Thyroid gland (tissue), 4 donors: ENCODE measurements at places on chromosomes 7 and 10. TPM values are rescaled to one million over a fixed set of nuclear protein-coding genes. Genes with fewer than 3 reads are reported as not detected.

- DNase-seq: peak; percentile 26
- no peaks in the 10 kb centered on the region for H3K36me3 ChIP-seq
- no peaks in the 10 kb centered on the region for H3K27me3 ChIP-seq
- peak overlapping the region; percentile 34 for H3K27ac ChIP-seq
Measured at GRCh38 chr7:1043552-1044188, 676 bp upstream of the GPR146 start.

GRCh38 chr7:72032934-72033333 lies 379.2 kb downstream of the CALN1 start:
- H3K4me1 ChIP-seq: no peaks in the 10 kb centered on the region
- no peak overlapping the region for H3K27ac ChIP-seq
- DNase-seq: no peak
- H3K4me3 ChIP-seq: no peak overlapping the region

DNA sequence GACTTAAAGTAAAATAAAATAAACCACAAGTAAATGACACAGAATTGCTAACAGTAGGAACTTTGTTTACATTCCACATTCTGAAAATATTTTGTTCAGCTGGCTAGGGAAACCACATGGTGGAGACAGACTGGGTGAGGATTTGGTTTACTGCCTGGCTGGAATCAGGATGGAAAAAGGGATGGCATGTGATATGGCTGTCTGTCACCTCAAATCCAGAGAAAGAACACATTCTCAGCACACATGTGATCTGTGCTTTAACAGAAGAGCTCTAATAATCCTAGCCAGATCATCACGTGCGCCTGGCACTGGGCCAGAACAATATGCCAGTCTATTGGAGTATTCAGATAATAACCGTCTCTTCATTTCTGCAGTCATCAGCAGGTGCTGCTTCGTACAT lies 90.9 kb upstream of the PIP4K2A start:
- H3K27ac ChIP-seq: no peak overlapping the region
- peak; percentile 5 for DNase-seq
- H3K4me1 ChIP-seq: peaks cover 3% of the 10 kb centered on the region
- H3K27me3 ChIP-seq: no peaks in the 10 kb centered on the region
- no peaks in the 10 kb centered on the region for H3K36me3 ChIP-seq

DNA sequence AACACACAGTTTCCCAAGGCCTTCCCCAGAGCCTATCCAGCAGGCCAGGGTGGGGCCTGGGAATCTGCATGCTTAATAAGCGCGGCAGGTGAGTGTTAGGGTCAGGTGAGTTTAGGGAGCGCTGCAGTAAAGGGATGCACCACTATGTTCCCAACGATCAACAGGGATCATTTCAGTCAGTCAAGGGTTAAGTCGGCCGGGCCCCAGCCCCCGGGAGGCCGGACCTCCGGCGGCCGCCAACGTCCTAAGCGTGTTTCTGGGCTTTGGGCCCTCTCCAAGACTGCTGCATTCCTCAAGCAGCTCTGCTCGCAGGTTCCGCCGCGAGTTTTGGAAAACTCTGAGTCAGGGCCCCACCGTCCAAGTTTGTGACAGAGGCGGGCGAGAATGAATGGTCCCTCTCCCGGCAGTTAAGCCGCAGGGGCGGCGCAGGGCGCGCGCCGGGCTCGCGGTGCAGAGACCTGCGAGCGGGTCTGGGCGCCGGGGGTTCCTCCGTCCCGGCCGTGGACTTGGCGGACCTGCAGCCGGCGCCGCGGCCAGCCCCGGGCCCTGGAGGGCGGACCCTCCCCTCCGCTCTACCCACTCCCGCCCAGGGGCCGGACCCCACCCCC lies 81.6 kb downstream of the ARHGAP22 start:
- peak; percentile 88 for DNase-seq
- H3K27ac ChIP-seq: peak overlapping the region; percentile 75
- no peaks in the 10 kb centered on the region for H3K36me3 ChIP-seq
- no peaks in the 10 kb centered on the region for H3K27me3 ChIP-seq
- H3K4me1 ChIP-seq: peaks cover 15% of the 10 kb centered on the region

DNA sequence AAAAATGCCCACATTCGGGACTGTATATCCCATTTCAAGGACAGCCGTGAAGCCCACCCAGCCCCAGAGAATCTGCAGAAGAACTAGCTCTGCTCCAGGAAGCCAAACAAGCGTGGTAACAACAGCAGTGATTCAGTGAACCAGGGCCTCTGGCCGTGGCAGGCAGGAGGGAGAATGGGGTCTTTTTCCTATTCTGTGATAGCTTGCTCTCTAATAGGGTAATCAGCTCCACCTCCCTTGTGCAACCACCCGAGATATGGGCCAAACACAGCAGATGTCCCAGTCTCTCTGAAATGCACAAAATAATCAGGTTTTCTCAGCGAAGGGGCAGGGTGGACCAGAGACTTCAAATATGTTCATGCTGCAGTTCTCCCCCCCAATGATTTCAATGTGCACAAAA lies 35.8 kb downstream of the CHST15 start:
- H3K4me3 ChIP-seq: no peak overlapping the region
- no peak for DNase-seq
- H3K36me3 ChIP-seq: no peaks in the 10 kb centered on the region
- H3K4me1 ChIP-seq: peaks cover 52% of the 10 kb centered on the region
- no peaks in the 10 kb centered on the region for H3K27me3 ChIP-seq
- H3K27ac ChIP-seq: no peak overlapping the region

- H3K4me3 ChIP-seq: no peak overlapping the region
- no peak overlapping the region for H3K27ac ChIP-seq
Measured at GRCh38 chr10:95553674-95554073, 7.5 kb downstream of the SORBS1 start.

- no peaks in the 10 kb centered on the region for H3K36me3 ChIP-seq
- H3K4me3 ChIP-seq: no peak overlapping the region
- H3K4me1 ChIP-seq: peaks cover 11% of the 10 kb centered on the region
Measured at GRCh38 chr10:34292194-34292565, 522.9 kb downstream of the PARD3 start.

GRCh38 chr10:85863301-85864172 lies 503.1 kb downstream of the GRID1 start:
- DNase-seq: no peak
- H3K27ac ChIP-seq: no peak overlapping the region
- no peak overlapping the region for H3K4me3 ChIP-seq
- H3K27me3 ChIP-seq: no peaks in the 10 kb centered on the region
- no peaks in the 10 kb centered on the region for H3K36me3 ChIP-seq

GRCh38 chr10:44983066-44983894 lies 4.7 kb upstream of the DEPP1 start:
- no peak overlapping the region for H3K4me3 ChIP-seq
- DNase-seq: no peak
- H3K27me3 ChIP-seq: no peaks in the 10 kb centered on the region
- peaks cover 57% of the 10 kb centered on the region for H3K36me3 ChIP-seq
- H3K4me1 ChIP-seq: peaks cover 18% of the 10 kb centered on the region

The PLOD3 gene
- total RNA-seq: 33.9 TPM

The PDE1C gene
- 2.8 TPM for total RNA-seq

The TMEM130 gene
- 0.22 TPM for total RNA-seq

The FAM25G gene
- total RNA-seq: not detected

The PIP gene
- not detected for total RNA-seq
